Effector CD4-positive, alpha-beta T cell (primary cell): ENCODE measurements at places on chromosomes 2 and 18.

DNA sequence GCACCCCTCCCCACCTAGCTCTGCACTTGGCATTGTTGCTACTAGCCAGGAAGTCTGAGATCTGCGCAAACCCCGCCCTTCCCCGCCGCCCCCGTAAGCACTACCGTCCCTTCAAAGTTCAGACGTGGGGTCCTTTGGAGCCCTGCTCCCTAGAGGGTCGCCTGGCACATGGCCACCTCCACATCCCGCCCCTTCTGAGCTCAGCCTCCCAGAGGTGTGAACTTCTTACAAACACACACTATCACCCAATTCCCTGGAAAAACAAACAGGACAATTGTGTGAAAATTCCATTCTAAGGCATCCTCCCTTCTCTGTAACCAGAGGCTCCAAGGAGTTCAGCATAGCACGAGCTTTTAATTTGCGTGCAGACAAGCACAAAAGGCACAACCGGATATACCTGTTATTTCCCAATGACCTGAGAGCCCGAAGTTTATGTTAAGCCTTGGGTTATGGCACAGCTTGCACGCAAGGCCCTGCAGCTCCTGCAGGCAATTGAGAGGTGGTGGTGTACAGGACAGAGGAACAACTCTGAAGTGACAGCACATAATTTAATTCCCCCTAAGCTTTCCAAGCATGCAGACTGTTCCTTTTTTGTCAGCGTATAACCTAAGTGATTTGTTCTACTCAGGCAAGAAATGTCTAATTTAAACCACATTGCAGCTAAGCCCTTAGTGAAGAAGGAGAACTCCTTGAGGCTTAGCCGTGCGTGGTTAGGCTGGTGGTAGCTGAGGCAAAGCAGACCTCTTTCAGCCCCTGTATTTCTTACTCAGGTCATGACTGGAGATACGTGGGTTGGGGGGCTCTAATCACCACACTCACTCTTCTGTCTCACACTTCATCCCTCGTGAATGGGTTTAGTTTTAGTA, 20.3 kb upstream of the CYP1B1 start:
- DNase-seq: no peak

GRCh38 chr2:75311993-75312392, 112.7 kb upstream of the TACR1 start:
- no peak for DNase-seq

GRCh38 chr2:105569606-105570005, 170.8 kb upstream of the FHL2 start:
- no peak for DNase-seq

DNA sequence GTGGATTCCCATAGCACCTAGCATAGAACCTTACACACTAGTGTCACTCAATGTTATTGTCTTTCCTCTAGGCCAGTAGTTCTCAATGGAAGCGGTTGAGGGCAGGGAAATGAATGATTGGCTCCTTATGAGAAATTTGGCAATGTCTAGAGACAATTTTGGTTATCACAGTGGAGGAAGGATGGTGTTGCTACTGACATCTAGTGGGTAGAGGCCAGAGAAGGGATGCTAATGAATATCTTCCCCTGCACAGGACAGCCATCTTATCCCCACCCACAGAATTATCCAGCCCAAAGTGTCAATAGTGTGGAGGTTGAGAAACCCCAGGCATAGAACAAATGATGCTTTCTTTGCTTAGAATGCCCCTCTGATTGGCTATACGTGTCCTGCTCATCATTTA, 15.8 kb downstream of the C18orf63 start:
- DNase-seq: no peak

- DNase-seq: no peak
Measured at GRCh38 chr2:110638952-110639695, 38.7 kb downstream of the BUB1 start.

DNA sequence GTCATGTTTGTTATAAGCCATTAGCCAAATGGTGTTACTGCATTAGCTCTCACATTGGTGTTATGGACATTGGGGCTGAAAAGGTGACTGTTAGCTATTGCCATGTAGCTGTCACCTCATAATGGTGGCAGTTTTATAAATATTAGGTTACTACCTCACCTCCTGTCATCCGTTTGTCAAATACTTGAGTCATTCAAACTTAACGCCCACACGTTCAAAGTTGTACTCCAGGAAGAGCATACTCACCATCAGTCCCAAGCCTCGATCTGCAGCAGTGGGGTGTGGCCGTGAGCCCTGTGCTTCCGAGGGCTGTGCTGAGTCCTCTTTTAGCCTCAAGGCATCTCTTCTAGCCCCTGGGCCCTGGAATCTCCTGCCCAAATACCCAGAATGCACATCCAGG, 87.3 kb downstream of the PDK1 start:
- no peak for DNase-seq

DNA sequence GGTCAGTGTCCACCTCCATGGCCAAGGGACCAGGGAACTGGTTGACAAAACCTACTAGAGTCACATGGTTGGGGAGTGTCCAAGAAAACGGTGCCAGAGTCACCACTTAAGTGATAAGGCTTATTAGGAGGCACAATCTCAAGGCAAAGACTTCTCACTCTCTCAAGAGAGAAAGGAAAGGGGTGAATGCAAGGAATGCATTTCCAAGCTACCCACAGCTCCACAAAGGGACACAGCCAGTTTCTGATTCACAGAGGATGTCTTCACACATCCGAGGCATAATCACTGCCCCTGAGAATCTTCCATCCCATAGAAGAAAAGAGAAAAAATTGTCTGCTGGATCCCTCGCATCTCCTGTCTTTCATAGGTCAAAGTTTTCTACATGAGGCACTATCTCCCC, 269.3 kb downstream of the TNS1 start:
- DNase-seq: no peak

DNA sequence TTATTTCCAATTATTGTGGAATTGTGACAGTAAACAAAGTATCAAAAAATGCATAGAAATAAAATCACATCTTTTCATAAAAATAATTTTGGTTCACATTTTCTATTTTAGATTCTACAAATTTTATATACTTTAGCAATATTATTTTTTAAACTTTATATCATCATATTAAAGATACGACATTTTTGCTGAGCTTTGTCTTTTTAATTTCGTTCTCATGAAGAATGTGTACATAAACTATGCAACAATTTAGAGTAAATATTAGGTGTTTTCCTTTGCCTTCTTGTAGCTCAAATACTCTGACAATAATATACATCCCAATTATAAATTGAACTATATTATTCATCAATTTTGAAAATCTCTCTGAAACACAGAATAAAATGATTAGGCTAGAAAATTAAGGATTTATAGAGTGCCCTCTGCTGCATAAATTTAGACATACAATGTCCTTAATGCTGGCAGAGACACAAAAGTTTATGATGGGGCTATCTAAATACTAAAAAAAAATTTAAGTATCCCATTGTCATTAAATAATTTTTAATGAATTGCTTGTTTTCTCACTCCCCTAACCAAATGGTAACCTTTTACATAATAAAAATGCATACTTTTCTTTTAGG, 45.7 kb downstream of the CCDC102B start:
- no peak for DNase-seq

DNA sequence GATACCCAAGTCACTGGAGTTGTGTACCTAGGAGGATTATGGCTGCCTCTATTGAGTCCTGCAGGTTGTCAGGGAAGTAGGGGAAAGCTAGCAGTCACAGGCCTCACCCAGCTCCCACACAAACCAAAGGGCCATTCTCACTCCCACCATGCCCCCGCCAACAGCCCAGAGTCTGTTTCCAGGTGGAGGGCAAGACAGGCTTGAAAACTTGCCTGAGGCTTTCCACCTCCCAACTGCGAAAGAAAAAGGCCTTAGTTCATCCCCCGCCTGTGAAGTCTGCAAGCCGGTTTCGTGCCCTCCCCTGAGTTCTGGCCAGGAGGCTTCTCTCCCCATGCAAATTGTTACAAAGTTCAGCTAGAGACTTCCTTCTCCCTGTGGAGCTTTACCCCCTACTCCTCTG, 270.3 kb downstream of the TXNL1 start:
- no peak for DNase-seq

DNA sequence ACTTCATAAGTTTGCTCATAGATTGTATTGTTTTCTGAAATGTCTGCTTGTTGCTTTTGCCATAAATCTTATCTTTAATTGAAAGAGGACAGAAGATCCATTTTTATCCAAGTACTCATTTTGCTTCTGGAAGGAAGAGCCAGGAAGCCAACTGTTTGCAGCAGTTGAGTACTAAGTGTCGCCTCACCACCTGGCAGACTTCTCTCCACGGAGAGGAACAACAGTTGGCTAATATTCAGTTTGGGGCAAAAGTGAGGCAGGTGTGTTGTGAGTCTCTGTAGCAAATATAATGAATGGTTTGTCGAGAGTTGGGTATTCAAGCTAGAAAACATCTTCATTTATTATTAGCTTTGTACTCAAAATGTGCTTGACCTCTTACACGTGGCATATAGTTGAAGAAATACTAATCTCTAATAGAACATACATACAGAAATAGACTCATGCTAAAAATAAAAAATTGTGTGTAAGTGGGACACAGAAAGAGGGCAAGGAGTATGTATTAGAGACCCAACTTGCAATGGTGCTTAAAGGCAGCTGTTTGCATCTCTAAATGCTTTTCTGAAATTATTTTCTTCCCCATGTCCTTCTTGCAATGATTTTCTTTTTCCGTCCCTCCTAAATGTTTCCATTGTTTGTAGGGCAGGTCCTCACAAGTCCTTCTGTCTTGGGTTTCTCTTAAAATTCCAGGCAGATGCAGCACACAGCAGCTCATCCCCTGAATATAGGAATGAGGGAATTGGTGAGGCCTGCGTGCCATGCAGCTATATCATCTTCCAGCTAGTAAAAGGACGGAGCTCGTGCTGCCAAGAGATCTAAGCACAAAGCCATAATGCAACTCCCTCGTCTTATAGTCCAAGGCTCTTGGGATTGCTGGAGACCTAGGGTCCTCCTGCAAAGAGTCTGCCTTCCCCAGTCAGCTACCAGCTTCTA, 44.8 kb upstream of the MAP3K20 start:
- DNase-seq: no peak

DNA sequence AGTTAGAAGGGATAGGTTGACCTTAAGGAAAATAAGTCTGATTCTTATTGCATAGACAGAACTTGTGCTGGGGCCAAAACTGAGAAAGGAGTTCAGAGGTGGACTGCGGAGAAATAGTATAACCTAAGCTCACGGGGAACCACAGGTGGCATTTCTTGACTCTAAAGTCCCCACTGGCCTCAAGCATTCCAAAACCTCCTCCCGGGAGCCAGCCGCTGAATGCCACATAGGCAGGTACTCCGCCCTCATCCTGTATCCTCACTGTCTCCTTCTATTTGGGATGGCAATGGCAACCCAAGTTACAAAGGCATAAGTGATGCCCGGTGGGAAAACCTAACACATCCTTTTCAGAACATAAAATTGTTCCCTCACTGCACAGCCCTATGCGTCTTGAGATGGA, 173.0 kb downstream of the SP3 start:
- no peak for DNase-seq

GRCh38 chr2:198242093-198242492, 437.7 kb downstream of the PLCL1 start:
- no peak for DNase-seq

- DNase-seq: no peak
Measured at GRCh38 chr2:83689402-83689801, 769.7 kb downstream of the SUCLG1 start.

DNA sequence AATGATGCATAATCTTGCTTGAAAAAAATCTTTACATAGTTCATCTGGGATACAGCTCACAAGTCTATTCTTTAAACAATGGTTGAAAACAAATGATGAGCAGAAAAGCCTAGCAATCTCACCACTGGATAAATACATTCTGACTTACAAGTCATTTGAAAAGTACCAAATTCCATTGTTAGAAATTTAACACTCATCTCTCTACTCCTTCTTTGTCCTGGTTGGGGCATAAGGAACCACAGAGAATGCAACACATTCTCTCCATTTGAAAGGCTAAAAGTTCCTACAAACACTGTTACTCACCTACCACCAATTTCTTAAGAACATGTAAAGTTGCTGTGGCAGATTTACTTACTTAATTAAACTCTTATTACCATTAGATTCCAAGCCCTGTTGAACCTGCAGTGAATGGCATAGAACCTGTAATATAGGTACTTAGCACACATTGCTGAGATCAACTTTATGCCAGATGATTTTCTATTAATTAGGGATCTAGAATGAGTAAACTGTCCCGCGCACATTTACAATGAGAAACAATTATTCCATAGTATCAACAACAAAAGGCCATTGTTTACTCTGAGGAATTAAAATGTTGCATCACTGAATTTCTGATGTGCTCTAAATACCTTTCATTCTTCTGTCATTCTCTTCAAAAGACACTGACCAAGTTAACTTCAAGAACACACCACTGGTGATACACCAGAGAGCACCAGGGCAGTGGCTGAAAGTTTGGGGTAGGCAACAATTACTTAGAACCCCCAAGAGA, 69.6 kb downstream of the CABYR start:
- no peak for DNase-seq

DNA sequence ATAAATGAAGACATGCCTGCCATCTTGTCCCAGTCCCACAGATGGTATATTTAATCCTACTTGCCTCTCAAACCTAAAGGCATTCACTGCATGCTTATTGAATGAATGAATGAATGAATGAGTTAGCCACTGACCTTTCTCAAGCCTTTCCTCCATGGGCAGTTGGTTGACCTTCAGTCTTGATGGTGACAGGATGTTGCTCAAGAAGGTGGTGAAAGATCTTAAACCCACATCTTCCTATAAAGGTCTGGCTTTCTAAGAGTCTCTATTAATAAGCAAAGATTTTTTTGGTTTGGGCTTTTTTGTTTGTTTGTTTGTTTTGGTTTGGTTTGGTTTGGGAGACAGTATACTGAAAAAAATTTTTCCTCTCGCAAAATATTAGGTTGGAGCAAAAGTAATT, 41.7 kb downstream of the KIAA2012 start:
- DNase-seq: no peak

- no peak for DNase-seq
Measured at GRCh38 chr2:5026571-5027234, 665.5 kb upstream of the SOX11 start.

- no peak for DNase-seq
Measured at GRCh38 chr18:49788327-49788898, 24.9 kb downstream of the ACAA2 start.

DNA sequence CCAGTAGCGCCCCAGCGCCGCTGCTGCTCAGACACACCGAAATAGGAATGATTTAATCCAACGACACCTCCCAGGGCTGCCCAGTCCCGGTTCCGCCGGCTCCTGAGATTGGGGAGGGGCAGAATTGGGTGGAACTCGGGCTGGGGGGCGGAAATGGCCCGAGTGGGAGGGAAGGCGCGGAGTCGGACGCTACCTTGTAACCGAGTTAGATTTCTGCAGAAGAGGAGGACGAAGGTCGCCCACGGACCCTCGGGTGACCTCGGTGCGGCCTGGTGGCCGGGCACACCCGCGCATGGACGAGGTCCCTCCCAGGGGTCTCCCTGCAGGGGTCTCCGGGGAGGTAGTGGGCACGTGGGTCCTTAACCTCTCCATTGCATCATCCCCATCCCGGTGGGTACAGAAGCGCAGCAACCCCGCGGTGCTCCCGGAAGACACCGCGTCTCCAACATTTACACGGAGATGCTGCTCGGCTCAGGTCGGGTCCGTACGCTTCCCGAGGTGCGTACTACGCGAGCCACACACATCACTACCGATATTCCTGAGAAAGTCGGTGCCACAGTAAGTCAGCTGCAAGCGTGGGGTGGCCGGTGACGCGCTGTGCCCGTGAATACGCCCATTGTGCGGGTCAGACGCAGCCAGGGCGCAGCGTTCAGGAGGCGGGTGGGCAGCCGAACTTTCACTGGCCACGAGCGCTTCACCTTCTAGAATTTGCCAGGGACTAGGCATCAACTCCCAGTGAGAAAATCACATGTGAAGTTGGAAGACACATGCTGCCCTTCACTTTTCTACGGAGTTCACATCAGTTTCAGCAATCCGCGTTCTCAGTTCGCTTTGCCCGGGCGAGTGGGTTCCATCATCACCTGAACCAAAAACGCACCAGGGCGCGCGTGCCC, 3.0 kb downstream of the ZNF516 start:
- no peak for DNase-seq
